ENCODE measurements at places on chromosomes 11 and 22.

DNA sequence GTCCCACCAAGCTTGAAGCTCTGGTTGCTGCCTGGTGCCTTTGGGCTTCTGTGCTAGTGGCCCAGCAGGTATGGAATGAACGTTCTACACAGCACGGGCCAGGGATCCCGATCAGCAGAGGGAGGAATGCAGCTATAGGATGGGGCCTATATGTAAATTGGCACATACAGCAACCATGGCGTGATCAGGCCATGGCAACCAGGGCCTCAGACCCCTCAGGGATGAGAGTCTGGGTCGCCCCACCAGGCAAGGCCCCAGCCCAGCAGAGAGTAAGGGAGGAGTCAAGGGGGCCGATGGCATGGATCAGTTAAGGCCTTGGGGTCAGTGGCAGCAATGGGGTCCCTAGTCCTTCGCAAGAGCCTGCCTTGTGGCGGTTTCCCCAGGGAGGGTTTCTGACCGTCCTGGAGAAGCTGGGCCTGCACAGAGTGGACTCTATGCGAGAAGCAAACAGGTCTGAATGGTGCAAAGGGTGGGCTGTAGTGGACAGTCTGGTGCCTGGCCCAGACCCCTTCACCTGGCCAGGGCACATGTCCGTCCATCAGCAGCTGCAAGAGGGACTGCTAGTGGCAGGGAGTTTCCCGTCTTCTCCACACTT, 98.6 kb downstream of the RPS6KA4 start:
- DNase-seq = no peak

- no peak for DNase-seq
These were observed 106.6 kb downstream of the USP35 start for GRCh38 chr11:78295347-78295746.

GRCh38 chr11:102874852-102875251, at the start of gene MMP12:
MMP12 (minus strand) TSS chr11:102874982; CDS start chr11:102874937, 45 bp downstream.
- peak; percentile 39 for DNase-seq

- DNase-seq = peak; percentile 83
These were observed at the start of gene KIAA0930 for GRCh38 chr22:45240810-45241631. KIAA0930 (minus strand) TSS chr22:45240894; CDS start chr22:45240703, 191 bp downstream.

All from GM23248 (cell line).